Activated CD4-positive, alpha-beta memory T cell treated with anti-CD3 and anti-CD28 coated beads for 36 hours (primary cell): ENCODE measurements at places on chromosomes 6 and 20. TPM values are rescaled to one million over a fixed set of nuclear protein-coding genes. Genes with fewer than 3 reads are reported as not detected.

The PXMP4 gene
- 8.7 TPM for total RNA-seq

The MEI4 gene
- total RNA-seq = not detected

The OR2J3 gene
- total RNA-seq = not detected

The PSMB8 gene
- total RNA-seq = 350 TPM

The RPP40 gene
- total RNA-seq = 6.4 TPM

The ENPP3 gene
- total RNA-seq = 0.86 TPM

The HLA-C gene
- total RNA-seq = 983 TPM

The NINL gene
- total RNA-seq = 2.7 TPM

The PGK2 gene
- not detected for total RNA-seq

The SMPDL3A gene
- total RNA-seq = 0.17 TPM

The PCMT1 gene
- 92.6 TPM for total RNA-seq
